ENCODE measurements at places on chromosomes 2 and 18.

- no peak for DNase-seq
Measured at GRCh38 chr2:195537811-195538210, 119.2 kb upstream of the SLC39A10 start.

- no peak for DNase-seq
Measured at GRCh38 chr2:117953231-117953630, 60.6 kb downstream of the CCDC93 start.

GRCh38 chr2:74041182-74041581 lies 56.5 kb downstream of the TET3 start:
- DNase-seq, result no peak

DNA sequence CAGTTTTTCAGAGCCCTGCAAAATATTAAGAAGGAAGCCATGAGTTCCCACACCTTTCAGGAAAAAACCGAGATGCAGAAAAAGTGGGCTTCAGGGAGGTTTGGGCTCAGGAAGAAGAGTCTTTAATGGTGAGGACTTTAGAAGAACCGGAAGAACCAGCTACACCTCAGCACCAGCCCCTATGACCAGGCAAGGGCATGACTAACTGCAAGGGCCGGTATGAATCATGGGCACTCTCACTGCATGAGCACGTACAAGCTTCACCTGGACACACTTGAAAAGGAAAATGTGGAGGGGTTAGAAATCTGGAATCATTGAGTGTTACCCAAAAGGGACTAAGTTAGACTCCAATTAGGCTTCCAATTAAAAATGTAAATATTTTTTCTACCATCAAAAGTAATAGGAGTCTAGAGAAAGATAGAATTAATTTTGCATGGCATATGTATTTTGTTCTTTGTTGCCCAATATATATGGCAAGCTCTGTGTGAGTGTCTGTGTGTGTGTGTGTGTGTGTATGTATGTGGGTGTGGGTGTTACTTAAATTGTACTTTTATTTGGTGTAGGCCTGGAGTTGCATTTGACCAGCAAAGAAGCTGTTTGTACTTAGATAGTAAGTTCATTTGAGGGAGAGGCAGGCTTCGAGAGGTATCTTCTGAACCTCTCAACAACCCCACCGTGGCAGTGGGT lies 66.5 kb upstream of the THUMPD2 start:
- DNase-seq, result no peak

- no peak for DNase-seq
Measured at GRCh38 chr2:15863089-15863488, 77.3 kb upstream of the MYCN start.

- DNase-seq, result no peak
Measured at GRCh38 chr2:182852801-182853200, 13.6 kb downstream of the FRZB start.

GRCh38 chr2:237662671-237663093 lies 35.3 kb downstream of the LRRFIP1 start:
- peak; percentile 55 for DNase-seq

- DNase-seq, result no peak
Measured at GRCh38 chr2:158539176-158540005, 82.6 kb downstream of the PKP4 start.

DNA sequence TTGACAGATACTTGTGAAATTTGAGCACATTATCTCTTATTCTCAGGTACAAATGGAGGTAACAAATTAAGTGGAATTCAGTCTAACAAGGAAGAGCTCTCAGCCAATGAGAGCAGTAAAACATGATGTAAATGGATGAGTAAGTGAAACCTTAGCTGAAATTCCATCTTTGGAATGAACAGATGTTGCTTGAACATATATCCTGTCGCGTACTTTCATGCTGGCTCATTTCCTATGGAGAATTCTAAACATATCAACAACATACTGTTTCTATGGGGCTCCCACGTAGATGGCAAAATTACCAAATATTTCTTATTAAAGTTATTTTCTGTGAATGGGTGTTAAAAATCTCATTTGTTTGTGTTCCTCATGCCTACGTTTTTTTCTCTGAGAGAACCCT lies 256.3 kb upstream of the LINC00305 start:
- no peak for DNase-seq

DNA sequence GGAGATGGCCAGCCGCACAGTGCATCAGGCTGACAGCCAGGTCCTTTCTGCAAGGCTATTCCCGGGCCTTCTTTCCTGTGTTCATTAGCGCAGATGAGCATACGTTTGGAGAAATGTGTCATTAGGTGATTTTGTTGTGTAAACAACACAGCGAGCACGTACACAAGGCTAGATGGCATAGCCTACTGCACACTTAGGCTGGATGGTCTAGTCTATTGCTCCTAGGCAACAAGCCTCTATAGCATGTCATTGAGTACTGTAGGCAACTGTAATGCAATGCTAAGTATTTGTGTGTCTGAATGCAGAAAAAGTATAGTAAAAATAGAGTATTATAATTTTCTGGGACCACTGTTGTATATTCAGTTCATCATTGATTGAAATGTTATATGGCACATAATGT lies 50.9 kb upstream of the PHLPP1 start:
- no peak for DNase-seq

- no peak for DNase-seq
Measured at GRCh38 chr18:34531110-34531509, 179.0 kb upstream of the DTNA start.

- no peak for DNase-seq
Measured at GRCh38 chr2:122707224-122707824, 951.9 kb downstream of the TSN start.

GRCh38 chr2:182740701-182741100 lies 24.6 kb downstream of the DNAJC10 start:
- DNase-seq, result no peak

GRCh38 chr2:190615555-190616200 lies 33.2 kb upstream of the NAB1 start:
- DNase-seq, result no peak

DNA sequence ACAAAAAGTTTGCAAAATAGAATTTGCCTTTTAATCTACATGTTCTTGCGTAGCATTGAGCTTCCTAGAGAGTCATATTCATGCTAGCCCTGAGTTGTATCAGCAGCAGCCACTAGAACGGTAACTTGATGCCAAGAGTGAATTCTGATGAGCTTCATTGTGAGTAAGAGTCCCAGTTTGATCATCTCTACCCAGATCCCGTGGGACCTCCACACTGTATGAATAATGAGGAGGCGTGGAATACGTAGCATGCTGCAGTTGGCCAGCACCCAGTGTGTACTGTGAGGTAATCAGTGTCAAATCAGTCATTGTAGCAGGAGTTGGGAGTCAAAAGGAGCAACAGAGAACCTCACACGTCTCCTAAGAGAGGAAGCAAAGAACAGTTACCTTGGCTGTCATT lies 197.9 kb downstream of the NEDD4L start:
- no peak for DNase-seq

GRCh38 chr2:224272237-224272910 lies 129.5 kb downstream of the FAM124B start:
- DNase-seq, result no peak

- no peak for DNase-seq
Measured at GRCh38 chr2:85536479-85536878, 2.5 kb upstream of the MAT2A start.

GRCh38 chr18:30987467-30988241 lies 54.9 kb downstream of the DSC3 start:
- DNase-seq, result no peak

GRCh38 chr2:231634412-231634811 lies 41.7 kb downstream of the TEX44 start:
- no peak for DNase-seq

GRCh38 chr2:217929757-217930707 lies 72.8 kb downstream of the TNS1 start:
- no peak for DNase-seq

- DNase-seq, result no peak
Measured at GRCh38 chr2:120803764-120804335, 68.2 kb downstream of the GLI2 start.

DNA sequence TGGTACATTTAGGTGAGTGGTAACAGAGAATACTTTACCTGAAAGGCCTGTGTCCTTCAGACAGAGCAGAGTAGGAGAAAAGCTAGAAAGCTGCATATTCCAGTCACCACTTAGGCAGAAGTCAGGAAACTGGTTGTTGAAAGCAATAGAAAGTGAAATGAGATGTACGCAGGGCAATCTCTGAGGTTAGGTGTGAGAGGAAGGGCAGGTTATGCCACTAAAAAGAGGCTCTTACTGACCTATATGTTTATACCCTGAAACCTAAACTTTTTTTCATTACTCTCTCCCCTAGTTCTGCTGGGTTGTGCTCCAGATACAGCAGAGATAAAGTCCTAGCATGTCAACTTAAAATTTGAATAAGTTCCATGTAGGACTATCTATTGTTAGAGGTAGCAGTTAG lies 93.5 kb downstream of the COX7A2L start:
- no peak for DNase-seq

- no peak for DNase-seq
Measured at GRCh38 chr18:59360381-59360780, 1.3 kb upstream of the LMAN1 start.

Data from activated naive CD4-positive, alpha-beta T cell treated with Interleukin-2 at 50 U/mL for 16 hours (primary cell).